ENCODE measurements at places on chromosomes 16 and 17. TPM values are rescaled to one million over a fixed set of nuclear protein-coding genes. Genes with fewer than 3 reads are reported as not detected.

DNA sequence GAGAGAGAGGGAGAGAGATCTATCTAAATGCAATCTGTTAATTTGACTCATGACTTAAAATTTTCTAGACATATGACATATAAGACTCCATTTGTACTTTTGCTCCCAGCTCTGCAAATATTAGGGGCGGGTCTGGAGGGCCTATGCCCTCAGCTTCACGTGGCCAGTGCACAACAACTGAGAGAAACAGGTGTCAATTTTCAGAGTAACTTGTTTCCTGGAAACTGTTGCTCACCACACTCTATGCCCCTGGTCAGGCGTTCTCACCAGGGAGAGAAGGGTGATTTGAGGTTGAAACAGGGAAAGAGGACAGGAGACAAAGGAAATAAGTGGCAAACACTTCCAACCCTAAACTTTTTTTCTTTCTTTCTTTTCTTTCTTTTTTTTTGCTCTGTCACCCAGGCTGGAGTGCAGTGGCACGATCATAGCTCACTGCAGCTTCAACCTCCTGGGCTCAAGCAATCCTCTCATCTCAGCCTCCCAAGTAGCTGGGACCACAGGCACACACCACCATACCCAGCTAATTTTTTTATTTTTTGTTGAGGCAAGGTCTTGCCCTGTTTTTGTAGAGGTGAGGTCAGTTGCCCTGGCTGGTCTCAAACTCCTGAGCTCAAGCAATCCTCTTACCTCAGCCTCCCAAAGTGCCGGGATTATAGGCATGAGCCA is 270.0 kb downstream of the SLC39A11 start:
- H3K4me3 ChIP-seq = no peak overlapping the region
- H3K27ac ChIP-seq = no peak overlapping the region

GRCh38 chr17:47265983-47266541 is 12.4 kb downstream of the ITGB3 start:
- no peaks in the 10 kb centered on the region for H3K27me3 ChIP-seq
- H3K36me3 ChIP-seq = peaks cover 15% of the 10 kb centered on the region
- no peak overlapping the region for H3K4me3 ChIP-seq
- H3K4me1 ChIP-seq = peaks cover 45% of the 10 kb centered on the region
- DNase-seq = peak; percentile 25

GRCh38 chr16:3038896-3039295 is 2.2 kb upstream of the BICDL2 start:
- peaks cover 52% of the 10 kb centered on the region for H3K27me3 ChIP-seq
- DNase-seq = no peak
- H3K4me3 ChIP-seq = no peak overlapping the region
- H3K36me3 ChIP-seq = no peaks in the 10 kb centered on the region
- H3K27ac ChIP-seq = no peak overlapping the region

DNA sequence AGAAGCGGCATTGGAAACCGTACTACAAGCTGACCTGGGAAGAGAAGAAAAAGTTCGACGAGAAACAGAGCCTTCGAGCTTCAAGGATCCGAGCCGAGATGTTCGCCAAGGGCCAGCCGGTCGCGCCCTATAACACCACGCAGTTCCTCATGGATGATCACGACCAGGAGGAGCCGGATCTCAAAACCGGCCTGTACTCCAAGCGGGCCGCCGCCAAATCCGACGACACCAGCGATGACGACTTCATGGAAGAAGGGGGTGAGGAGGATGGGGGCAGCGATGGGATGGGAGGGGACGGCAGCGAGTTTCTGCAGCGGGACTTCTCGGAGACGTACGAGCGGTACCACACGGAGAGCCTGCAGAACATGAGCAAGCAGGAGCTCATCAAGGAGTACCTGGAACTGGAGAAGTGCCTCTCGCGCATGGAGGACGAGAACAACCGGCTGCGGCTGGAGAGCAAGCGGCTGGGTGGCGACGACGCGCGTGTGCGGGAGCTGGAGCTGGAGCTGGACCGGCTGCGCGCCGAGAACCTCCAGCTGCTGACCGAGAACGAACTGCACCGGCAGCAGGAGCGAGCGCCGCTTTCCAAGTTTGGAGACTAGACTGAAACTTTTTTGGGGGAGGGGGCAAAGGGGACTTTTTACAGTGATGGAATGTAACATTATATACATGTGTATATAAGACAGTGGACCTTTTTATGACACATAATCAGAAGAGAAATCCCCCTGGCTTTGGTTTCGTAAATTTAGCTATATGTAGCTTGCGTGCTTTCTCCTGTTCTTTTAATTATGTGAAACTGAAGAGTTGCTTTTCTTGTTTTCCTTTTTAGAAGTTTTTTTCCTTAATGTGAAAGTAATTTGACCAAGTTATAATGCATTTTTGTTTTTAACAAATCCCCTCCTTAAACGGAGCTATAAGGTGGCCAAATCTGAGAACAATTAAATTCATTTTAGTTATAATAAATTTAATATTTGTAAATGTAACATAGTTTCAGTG is 1.7 kb downstream of the HEXIM1 start:
- H3K4me1 ChIP-seq = peaks cover 31% of the 10 kb centered on the region
- peaks cover 22% of the 10 kb centered on the region for H3K27me3 ChIP-seq
- H3K36me3 ChIP-seq = peaks cover 38% of the 10 kb centered on the region
- peak overlapping the region; percentile 100 for H3K27ac ChIP-seq
- DNase-seq = no peak
- H3K4me3 ChIP-seq = peak overlapping the region; percentile 96

DNA sequence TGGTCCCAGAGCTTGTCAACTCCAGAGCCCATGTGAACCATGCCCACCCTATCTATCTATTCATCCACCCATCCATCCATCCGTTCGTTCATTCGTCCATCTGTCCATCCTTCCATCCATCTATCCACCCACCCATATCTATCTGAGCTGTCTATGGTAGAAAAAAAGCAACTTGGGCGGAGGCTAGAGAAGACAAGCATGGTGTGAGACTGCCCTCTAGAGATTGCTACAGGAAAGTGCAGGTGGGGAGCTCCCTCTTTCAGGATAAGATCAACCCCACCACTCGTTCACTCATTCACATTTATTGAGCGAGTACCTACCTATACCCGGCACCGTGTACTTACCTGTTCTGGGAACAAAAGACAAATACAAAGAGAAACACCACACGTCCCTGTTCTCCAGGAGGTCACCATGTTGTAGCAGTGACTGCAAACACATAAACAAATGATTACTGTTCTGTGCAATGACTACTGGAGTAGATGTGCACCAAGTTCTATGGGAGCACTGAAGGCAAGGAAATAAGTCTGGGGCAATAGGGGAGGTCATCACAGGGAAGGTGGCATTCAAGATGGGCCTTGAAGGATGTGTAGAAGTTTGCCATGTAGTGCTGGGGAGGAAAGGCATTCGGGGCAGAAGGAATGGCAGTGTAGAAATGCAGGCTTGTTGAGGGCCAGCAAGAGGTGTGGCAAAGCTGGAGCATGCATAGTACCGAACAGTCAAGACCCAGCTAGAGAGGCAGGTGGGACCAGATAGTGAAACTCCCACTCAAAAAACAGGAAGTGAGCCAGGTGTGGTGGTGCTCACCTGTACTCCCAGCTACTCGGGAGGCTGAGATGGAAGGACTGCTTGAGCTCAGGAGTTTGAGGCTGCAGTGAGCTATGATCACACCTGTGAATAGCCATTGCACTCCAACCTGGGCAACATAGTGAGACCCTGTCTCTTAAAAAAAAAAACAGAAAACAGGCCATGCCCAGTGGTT is 13.4 kb upstream of the ATP5MC1 start:
- H3K36me3 ChIP-seq = no peaks in the 10 kb centered on the region
- no peak overlapping the region for H3K4me3 ChIP-seq
- peaks cover 11% of the 10 kb centered on the region for H3K27me3 ChIP-seq
- peak; percentile 35 for DNase-seq

GRCh38 chr17:4998732-4999429 is 1.1 kb downstream of the KIF1C start:
- peaks cover 17% of the 10 kb centered on the region for H3K36me3 ChIP-seq
- 0 out of 2 replicates have a peak, but pooled peaks cover 2% of the 10 kb centered on the region for H3K27me3 ChIP-seq
- no peak for DNase-seq
- peaks cover 23% of the 10 kb centered on the region for H3K4me1 ChIP-seq
- peak overlapping the region; percentile 88 for H3K4me3 ChIP-seq

DNA sequence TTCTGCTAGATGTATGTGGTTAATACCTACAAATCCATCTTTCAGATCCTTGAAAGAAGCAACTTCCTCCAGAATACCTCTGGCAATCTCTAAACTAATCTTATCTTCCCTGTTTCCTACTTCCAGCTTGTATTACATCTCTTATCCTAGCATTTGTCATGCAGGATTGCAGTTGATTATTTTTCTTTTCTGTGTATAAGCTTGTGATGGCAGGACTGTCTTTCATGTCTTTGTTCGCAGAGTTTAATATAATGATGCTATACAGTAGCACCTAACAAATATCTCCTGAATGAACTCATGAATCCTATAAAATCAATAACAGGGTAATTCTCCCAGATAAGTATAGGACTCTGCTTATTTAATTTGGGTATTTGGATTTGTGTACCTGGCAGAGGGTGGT is 12.2 kb upstream of the UBE2G1 start:
- peaks cover 11% of the 10 kb centered on the region for H3K27me3 ChIP-seq
- H3K36me3 ChIP-seq = no peaks in the 10 kb centered on the region

DNA sequence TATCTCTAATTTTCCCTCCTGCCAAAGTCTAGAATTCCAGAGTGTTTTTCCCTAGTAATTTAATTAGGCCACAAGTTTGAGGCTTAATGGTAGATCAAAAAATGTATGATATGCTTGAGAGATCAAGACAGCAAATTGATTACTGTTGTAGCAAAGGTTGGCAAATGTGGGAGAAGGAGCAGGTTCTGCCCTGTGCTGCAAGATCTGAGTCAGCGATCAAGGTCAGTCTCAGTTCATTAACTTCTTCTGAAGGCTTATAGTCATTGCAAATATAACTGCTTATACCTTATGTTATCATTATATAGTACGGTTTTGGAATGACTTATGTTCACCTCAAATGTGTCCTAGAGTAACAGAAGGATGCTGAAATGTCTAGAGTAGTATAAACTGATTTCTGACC is 231.1 kb upstream of the TBX2 start:
- no peak for DNase-seq
- no peak overlapping the region for H3K4me3 ChIP-seq
- H3K36me3 ChIP-seq = peaks cover 13% of the 10 kb centered on the region
- H3K4me1 ChIP-seq = no peaks in the 10 kb centered on the region

DNA sequence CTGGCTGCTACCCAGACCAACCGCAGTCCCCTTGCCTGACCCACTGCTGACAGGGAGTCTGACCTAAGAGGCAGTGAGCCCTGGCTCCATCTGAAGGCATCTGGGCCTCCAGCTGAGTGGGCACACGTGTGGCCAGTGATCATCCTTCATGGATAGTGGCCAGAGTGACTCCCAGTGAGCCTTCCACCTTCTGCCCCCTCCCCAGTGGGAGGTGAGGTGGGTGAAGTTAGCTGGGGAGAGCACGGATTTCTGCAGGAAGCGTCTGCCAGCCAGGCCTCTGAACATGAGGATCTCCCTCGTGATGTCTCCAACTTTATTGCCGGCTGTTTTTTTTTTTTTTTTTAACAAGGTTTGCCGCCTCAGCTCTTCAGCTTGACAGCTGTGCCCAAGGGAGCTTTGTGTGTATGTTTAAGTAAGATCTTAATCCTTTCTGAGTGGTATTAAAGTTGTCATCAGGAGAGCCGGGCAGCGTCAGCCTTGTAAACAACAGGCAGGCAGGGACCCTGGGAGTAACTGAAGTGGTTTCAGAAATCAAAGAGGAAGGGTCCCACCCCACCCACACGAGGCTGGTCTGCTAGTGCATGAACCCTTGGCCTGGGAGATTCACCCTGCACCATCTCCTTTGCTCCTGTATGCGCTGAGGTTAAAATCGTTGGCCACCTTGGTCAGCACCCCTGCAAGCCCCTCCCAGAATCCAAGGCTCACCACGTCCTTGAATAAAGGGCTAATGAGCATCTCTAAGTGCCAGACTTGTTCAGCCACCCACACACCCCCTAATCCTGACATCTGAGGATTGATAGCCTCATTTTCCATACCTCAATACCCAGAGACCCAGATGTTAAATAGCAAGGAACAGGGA is 33.3 kb downstream of the RHBDL3 start:
- DNase-seq = no peak
- H3K27ac ChIP-seq = no peak overlapping the region
- H3K36me3 ChIP-seq = no peaks in the 10 kb centered on the region
- peaks cover 33% of the 10 kb centered on the region for H3K27me3 ChIP-seq
- no peaks in the 10 kb centered on the region for H3K4me1 ChIP-seq

DNA sequence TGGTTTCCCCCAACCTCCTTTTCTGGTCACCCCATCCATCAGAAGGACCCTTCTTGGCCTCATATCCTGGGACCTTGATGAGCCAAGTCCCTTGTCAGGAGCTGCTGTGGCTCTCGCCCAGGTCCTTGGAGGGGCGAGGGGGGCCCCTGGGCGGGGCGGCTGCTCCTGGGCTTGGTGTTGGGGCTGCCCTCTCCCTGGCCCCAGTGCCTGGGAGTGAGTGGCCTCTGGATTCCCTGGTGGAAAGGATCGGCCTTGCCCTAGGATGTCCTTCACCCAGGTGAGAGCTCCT is 6.2 kb upstream of the NOTUM start:
- no peak overlapping the region for H3K4me3 ChIP-seq
- H3K36me3 ChIP-seq = no peaks in the 10 kb centered on the region
- peaks cover 6% of the 10 kb centered on the region for H3K4me1 ChIP-seq
- H3K27me3 ChIP-seq = peaks cover 4% of the 10 kb centered on the region
- no peak overlapping the region for H3K27ac ChIP-seq

The BRIP1 gene
- total RNA-seq = 4.8 TPM

The ALDH3A1 gene
- total RNA-seq = 0.25 TPM

The WFDC1 gene
- total RNA-seq = 21.2 TPM

The MEIOB gene
- total RNA-seq = not detected

The CDRT4 gene
- total RNA-seq = 1.4 TPM

Data from HFFc6 (cell line).